ENCODE measurements at places on chromosomes 2 and 18. TPM values are rescaled to one million over a fixed set of nuclear protein-coding genes. Genes with fewer than 3 reads are reported as not detected.

Gene ZEB2
- 15.3 TPM for total RNA-seq

Gene CKAP2L
- 14.1 TPM for total RNA-seq

Gene SIX3
- total RNA-seq: not detected

Gene GAREM1
- 0.57 TPM for total RNA-seq

Gene APCDD1
- 1.9 TPM for total RNA-seq

Gene INPP1
- 18.9 TPM for total RNA-seq

Gene HTR2B
- total RNA-seq: 1.1 TPM

Gene SERPINB12
- 2.6 TPM for total RNA-seq

Data from thymus (tissue), 14 donors.